NCI-H1417 treated with DMSO at 0.1 percent for 48 hours (cell line): ENCODE measurements at places on chromosomes 2 and 18.

GRCh38 chr18:7608781-7609201 is 41.7 kb downstream of the PTPRM start:
- DNase-seq = no peak

GRCh38 chr18:72867746-72868584 is at the start of gene NETO1:
TSS of gene NETO1 (minus strand) at chr18:72867987. CDS start at chr18:72867291, 696 bp downstream.
- DNase-seq = no peak

- DNase-seq = no peak
These were observed 21.9 kb upstream of the ROCK2 start for GRCh38 chr2:11366326-11366741.

- no peak for DNase-seq
These were observed 15.5 kb upstream of the PTMA start for GRCh38 chr2:231692847-231693246.

DNA sequence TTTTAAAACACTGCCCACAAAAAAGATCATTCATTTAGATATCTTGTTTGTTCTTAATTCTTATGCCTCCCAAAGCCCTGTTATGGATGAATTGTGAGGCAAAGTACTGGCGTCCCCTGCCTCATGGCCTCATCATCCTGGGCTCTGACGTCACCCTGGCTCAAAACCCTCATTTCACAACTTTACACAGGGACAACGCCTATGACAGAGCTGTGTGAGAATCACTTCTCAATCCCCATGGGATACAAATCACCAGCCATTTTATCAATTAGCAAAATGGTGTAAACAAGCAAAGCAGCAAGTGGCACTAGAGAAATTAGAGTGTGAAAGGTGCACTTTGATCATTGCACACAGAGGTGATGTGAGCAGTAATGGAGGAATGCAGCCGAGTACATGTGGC is 16.6 kb downstream of the FHOD3 start:
- no peak for DNase-seq

GRCh38 chr2:20149703-20150030 is 75.3 kb downstream of the SDC1 start:
- no peak for DNase-seq

GRCh38 chr2:229539628-229540027 is 174.7 kb downstream of the DNER start:
- DNase-seq = no peak

GRCh38 chr18:46319783-46320182 is 215.6 kb downstream of the HAUS1 start:
- DNase-seq = no peak

GRCh38 chr18:76494231-76495005 is 624 bp downstream of the ZNF516 start:
- DNase-seq = peak; percentile 21

DNA sequence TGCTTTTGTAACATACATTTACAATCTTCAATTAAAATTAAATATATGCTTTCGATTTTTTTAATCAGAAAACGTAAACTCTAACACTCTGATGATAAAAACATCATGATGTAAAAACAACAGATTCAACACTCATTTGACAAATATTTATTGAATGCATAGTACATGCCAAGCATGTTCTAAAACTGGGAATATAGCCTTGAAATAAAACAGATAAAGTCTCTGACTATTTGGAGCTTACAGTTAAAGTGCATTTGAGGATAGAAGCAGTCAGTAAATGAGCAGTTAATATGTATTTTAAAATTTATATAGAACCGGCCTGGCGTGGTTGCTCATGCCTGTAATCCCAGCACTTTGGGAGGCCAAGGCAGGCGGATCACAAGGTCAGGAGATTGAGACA is 47.8 kb downstream of the TMX3 start:
- DNase-seq = no peak

DNA sequence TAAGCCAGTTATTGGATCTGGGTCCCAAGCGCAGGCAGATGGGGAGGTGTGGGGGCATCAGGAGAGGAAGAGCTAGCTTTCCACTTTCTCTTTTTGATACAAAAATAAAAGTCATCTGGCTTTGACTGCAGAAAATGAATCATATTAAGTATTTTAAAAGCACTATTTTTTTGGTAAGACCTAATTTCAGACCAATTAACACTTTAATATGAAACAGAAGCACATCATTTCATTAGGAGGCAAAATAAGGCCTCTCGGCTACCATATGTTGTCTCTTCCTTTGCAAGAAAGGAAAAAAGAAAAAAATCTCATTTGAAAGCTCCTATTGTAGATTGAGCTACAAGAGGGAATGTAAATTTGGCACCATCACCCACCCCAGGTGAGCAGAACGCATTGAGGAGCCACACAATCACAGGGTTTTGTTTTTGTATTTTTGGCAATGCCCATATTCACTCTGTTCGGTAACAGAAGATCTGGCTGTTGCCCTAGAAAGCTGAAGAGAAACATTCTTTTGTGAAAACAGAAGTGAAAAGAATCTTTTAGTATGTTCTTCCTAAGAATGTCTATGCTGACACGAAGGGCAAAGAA is 390.7 kb upstream of the ETAA1 start:
- DNase-seq = no peak

- no peak for DNase-seq
These were observed 11.8 kb downstream of the G6PC2 start for GRCh38 chr2:168912901-168913369.

- no peak for DNase-seq
These were observed 196.0 kb downstream of the FHOD3 start for GRCh38 chr18:36493349-36494159.

DNA sequence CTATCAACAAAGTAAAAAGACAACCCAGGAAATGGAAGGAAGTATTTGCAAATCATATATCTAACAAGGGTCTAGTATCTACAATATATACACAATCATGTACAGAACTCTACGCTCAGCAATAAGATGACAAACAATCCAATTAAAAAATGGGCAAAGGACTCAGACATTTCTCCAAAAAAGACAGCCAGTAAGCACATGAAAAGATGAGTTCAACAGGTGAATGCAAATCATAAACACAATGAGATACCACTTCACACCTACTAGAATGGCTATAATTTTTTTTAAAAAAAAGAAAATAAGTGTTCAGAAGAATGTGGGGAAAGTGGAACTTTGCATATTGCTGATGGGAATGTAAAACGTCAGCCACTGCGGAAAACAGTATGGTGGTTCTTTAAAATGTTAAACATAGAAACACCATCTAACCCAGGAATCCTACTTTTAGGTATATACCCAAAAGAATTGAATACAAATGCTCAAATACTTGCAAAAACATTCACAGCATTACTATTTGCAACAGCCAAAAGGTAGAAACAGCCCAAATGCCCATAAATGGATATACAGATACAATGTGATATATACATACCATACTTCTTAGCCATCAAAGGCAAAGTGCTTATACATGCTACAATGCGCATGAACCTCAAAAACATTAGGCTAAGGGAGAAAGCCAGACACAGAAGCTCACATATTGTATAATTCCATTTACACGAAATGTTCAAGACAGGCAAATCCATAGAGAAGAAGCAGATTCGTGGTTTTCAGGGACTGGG is 121.2 kb downstream of the CABYR start:
- DNase-seq = no peak

GRCh38 chr2:3260959-3261358 is 116.7 kb downstream of the EIPR1 start:
- no peak for DNase-seq

- no peak for DNase-seq
These were observed 131.8 kb downstream of the ZAP70 start for GRCh38 chr2:97845133-97845532.

- no peak for DNase-seq
These were observed 26.0 kb downstream of the ITGA4 start for GRCh38 chr2:181483211-181483610.

GRCh38 chr18:41706301-41706700 is 248.7 kb upstream of the PIK3C3 start:
- DNase-seq = no peak

DNA sequence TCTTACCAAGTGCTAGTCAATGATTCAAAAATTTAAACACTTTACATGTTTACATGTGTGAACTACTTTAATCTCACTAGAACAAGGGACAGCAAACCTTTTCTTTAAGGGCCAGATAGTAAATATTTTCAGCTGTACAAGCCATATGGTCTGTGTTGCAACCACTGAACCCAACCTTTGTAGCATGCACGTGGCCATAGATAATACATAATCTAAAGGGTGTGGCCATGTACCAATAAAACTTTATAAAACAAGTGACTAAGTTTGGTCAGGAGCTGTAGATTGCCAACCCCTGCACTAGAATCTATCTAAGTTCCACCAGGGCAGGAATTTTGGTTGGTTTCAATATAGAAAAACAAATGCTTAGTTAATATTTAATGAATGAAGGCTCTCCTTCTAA is 18.4 kb upstream of the SPRED2 start:
- no peak for DNase-seq

DNA sequence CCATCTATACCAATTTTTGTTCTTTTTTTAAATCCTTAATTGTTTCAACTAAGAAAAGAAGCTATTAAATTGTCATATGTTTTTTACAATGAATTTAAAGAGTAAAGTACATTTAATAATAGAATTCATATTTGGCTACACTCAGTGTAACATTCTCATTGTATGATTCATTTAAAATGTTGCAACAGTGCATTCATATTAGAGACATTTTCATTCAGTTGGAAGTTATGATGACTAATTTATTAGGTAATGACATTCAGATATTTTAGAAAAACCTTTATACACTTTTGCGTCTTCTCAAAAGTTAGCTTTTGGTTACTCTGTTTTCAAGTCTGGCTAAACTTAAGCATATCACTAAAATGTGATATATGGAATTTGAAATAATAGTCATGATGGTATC is 887.5 kb upstream of the NRXN1 start:
- DNase-seq = no peak

- DNase-seq = no peak
These were observed 27.8 kb downstream of the ID2 start for GRCh38 chr2:8709611-8710010.

- DNase-seq = no peak
These were observed 3.3 kb upstream of the SATB2 start for GRCh38 chr2:199460846-199461710.

DNA sequence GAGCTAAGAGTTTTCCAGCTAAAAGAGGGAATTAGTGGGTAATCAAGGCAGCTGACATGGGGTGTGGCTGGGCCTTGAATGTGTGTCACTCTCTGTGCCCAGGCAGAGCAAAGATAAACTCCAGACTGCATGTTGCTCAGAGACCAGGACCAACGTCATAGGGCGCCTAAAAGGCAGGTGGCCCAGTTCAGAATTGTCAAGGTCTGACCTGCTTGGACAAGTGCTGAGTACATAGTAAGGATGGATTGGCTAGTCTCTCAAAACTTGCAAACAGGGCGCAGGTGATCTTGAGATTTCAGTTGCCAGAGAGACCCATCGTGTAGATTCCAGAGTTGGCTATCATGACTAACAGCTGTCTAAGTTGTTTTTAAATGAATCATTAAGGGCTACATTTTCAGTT is 19.0 kb downstream of the CLUL1 start:
- DNase-seq = no peak

DNA sequence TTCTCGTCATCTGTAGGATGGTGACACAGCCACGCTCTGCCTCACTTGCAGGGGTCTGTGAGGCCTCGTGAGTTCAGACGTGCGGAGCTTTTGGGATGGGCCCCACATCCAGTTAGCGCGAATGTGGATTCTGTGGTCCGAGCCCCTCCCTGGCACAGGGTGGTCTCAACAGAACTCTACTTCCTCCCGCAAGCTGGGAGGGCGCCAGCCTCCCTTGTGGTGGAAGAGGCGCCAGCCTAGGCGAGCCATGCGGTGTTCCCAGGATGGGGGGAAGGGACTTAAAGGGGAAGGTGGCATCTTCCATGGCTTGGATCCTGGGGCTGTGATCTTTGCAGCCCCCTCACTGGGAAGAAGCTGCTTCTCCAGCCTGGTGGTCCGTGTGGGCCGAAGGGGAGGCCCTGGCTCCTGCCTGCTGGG is 1.4 kb downstream of the SNORC start:
- no peak for DNase-seq

DNA sequence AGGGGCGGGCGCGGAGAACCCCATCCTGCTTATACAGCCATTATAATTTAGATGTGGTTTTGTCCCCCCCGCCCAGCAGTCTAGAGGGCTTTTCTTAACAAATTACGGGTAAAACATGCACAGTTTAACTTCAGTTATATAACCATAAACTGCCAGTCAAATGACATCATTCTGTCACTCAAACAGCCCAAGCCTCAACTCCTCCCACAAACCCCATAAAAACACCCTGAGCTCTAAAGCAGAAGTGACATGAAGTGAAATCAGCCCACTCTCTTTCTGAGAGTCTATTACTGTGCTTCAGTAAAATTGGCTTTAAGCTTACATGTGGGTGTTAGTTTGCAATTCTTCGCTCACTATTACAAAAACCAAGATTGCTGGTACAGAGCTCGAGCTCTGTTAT is 705.1 kb upstream of the GCFC2 start:
- DNase-seq = no peak

DNA sequence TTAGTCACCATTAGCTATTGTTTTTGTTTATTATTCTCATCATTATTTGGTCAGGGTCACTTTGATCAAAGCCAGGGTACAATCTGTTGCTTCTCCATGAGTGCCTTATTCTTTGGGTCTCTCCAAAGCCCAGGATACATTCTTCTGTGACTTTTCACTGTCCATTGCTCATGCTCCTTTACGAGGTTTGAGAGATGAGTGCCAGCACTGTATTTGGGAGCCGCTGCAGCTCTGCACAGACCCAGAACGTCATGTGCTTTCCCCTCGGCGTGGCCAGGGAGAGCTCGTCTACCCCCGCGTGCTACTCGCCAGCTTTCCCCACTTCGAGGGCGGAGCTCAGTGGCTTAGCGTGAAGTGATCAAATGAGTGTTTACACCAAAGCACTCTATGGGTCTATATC is 123.7 kb downstream of the COL6A3 start:
- DNase-seq = no peak

DNA sequence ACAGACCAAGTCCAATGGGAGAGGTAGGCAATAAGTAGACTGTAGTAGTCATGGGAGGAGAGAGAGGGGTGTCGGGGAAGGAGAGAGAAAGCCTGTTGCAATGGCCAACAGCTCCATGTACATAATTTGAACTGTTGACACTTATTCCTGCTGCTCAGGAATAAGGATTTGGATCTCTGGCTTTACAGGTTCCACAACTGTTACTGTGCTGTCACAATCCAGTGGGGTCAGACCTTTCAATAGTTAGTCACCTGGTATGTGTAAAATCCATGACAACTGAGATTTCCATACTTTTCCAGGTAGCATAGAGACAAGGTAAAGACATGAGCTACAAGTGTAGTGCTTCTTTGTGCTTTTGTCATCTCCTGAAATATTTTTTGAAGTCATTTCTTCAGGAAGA is 47.5 kb upstream of the RIOK3 start:
- DNase-seq = no peak

DNA sequence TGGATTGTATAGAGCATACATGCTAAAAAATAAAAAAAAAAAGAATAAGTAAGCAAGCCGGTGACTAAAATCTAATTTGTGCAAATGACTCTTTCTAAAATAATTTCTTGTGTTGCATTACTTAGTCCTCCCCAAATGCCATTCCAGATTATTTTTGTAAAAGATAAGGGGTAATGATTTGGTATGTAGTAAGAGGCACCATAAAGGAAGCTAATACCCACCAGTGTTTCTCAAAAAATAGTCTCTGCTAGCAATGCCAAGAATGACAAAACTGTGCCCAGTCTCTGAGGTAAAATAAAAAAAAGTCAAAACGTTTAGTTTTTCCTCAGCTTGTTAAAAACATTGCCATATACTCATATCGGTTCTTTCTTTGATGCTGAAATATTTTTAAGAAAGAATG is 2.7 kb downstream of the METTL5 start:
- no peak for DNase-seq
